D341Med (cell line): ENCODE measurements at places on chromosomes 16 and 17.

DNA sequence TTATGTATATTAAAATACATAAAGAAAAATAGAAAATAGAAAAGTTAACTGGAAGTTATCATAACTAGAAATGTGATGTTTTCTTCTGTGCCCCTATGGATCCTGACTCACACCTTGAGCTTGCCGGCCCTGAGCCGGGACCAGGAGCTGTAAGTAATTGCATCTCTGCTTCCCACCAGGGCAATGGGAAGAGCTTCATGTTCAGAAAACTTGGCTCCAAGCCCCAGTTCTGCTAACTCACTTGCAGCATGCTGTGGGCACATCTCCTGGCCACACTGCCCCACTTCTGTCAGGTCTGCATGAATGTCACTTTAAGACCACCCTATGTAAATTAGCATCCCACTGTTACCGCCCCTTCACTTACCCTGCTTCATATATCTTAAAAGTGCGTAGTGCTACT lies 37.2 kb downstream of the GNAO1 start:
- DNase-seq, result no peak

DNA sequence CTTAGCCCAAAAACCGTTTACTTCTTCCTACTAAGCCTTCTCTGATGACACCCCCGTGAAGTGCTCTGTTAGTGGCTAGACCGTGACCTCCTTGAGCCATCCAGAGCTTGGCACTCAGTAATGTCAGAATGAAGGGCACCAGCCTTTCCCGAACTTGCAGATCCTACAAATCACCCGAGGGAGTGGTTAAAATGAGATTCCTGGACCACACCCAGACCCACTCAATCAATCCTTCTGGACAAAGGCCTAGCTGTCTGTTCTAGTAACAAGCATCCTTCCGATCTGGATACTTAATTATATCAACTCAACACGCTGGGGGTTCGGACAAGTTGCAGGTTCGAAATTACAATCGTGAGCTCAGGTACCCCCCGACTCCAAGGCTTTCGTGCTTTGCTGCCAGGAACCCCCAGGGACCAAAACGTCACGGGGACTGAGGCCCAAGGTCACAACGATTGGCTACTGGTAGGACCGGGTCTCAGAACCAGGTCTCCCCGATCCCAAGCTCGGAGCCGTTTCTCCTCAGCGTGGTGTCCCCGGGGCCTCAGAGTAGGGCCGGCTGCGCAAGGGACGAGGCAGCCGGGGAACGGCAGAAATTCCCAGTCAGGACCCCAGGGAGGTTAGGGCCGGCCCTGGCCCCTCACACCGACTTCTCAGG lies 527 bp downstream of the CIAPIN1 start:
- DNase-seq, result no peak

DNA sequence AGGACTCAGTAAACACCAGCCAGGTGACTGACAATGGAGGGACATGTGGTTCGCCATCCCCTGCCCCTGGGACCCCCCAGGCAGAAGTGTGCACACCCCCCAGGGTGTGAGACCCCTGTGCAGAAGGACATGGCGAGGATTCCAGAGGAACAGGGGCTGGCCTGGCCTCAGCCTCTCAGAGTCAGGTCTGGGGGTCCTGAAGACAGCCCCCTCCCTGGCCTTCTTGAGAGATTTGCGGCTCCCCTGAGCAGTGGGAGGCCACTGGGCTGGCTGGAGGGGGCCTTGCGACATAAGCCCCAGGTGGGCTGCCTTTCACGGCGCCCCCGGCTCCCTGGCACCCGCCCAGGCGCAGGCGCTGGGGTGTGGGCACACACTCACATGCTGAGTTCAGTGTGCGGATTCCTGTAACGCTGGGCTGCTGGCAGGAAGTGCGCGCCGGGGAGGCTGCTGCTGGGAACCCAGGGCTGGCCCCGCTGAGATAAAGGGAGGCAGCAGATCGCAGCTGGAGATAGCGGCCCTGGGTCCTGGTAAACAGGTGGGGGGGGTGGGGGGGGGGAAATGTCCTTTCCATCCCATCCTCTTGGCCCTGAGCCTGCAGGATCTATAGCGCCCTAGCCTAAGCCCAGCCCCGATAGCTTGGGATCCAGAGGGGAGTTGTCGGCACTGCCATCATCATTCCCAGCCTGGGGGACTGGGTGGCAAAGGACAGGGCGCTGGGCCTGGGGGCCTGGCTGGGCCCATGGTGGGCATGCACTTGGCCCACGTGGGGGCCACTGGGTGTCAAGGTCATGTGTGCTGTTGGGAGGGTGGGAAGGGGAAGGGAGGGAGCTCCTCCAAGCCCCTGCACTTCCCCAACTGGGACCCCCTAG lies 27.1 kb downstream of the TMEM235 start:
- no peak for DNase-seq

GRCh38 chr17:75404731-75405364 lies 630 bp downstream of the GRB2 start:
- DNase-seq, result peak; percentile 69

GRCh38 chr16:83772806-83773205 lies 35.0 kb upstream of the HSBP1 start:
- no peak for DNase-seq

DNA sequence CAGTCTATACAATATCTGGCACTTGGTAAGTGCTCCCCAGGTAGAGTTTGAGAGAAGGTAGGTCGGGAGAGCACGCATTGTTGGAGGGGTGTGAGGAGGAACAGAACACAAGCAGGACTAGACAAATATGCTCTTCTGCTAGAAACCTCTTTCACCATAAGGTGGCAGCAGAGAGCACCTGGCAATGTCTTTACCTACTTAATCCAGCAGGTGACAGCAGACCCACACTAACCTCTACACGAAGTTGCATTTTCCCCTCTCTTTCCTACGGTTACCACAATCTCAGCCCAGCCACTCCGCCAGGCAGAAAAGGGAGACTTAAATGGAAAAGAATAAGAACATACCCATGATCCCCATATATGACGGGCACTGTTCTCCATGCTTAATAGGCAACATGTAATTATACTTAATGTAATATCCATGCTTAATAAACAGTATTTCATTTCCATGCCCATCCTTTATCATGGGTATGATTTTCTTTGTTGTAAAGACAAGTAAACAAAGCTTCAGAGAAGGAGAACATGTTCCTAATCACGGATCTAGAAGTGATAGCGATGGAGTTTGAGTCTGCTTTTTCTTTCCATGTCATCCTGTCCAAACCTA lies 55.1 kb upstream of the CCL2 start:
- DNase-seq, result peak; percentile 86

- peak; percentile 96 for DNase-seq
Observed at GRCh38 chr17:74842599-74843351, 16.9 kb downstream of the GRIN2C start.

DNA sequence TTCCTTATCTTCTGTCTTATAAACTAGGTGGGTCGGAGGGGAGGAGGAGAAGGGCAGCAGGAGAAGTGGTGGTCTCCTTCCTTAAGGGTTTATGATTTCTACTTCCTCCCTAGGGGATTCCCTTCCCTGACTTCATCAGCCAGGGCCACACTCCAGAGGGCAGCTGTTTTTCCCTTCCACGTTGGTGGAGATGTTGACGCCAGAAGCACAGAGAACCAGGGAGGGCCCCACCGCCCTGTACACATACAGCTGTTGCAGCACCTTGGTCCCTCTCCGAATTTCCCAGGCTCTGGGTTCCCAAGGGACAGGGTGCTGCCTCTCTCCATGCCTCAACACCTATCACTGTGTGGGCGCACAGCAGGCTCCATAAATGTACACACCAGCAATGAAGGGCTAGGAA lies 5.6 kb upstream of the SLC6A4 start:
- DNase-seq, result peak; percentile 28

DNA sequence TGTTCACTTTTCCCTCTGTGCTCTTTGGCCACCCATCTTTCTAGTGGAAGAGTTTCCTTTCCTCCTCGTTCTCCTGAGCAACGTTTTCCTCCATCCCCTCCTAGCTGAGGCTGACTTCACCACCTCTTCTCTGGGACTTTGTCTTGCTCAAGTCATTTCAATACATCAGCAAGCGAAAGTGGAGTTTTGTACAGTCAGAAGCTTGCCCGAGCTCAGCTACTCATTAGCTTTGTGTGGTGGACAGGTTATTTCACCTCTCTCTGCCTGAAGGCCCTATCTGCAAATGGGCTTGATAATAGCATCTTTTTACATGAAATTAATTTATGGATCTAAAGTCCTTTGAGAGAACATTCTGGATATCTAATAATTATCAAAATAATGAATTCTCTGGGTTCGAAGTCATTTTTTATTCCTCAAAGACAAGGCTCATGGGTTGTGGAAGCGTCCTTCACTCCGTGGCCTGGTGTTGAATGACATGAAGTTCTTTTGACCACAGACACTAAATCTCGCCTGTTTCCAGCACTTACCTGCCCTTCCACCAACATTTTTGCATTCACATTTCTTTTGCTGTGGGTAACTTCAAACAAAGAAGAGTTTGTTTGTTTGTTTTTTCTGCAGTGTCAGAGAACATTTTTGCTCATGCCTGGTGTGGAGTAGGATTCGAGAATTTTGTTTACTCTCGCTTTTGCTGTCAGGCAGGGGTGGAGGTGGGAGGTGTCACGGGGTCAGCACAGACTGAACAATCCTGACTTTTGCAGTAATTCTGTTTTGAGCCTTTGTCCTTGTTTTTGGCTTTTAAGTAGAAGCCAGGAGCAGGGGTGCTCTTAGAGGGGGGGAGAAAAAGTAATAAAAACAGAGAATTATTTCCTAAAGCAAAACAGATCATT lies 155.0 kb upstream of the CACNG5 start:
- no peak for DNase-seq

DNA sequence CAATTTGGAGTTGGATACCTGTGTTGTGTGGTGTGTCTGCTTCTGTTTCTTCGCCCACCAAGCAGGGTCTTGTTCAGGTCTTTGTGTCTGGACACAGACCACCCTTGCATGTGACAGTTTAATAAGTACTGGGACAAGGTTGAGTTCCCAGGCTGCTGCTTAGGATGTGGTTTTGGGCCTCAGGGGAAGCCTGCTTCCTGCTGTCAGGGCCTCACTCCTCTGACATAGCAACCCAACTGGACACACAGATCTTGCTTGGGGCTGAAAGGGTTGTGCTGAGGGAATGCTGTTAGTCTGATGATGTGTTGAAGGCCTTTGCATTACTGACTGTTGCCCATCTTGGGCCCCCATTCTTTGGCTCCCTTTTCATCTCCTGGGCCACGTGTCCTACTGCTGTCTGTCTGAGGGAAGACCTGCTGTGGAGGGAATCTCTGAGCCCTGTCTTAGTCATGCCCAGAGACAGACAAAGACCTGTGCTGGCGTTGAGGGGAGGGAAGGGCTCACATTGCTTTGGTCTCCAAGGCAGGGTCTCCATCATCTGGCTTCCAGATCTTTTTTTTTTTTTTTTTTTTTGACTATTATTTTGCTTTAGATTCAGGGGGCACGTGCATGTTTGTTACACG lies 4.7 kb upstream of the TGFB1I1 start:
- DNase-seq, result no peak

DNA sequence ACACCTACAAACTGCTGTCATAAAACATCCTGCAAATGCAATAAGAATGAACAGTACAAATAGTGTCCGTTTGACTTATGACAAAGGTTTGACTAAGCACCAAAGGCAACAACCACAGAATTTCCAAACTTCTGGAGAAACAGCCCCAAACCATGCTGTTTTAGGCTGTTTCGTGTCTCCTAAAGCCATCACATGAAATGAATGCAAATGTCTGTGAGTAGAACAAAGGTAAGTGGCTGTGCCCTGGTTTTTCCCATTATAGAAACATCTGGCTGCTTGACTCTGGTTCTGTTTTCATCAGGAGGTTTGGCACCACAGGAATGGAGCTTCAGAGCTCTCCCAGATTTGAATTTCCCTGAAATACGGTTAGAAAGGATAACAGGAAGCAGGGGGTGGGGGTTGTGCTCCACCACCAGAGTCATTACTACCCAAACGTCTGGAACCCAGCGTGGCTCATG lies 4.6 kb upstream of the EMP2 start:
- DNase-seq, result no peak

DNA sequence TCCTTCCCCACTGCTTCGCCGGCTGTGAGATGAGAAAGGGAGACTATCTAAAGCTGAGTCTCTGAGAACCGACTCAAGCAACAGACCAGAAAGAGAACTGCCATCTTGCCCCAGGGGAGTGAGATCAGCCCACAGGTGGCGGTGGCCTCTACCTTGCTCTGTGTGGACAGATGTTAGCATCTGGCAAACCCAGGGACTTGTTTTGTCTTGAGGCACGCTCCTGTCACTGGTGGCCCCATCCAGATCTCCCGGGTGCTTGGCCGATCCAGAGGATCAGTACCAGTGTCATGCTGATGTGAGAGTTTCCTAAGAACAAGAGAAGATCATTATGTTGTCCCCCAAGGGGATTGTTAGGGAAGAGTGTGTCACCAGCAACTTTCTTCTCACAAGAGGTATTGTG lies 101.4 kb downstream of the CACNG3 start:
- no peak for DNase-seq

- no peak for DNase-seq
Observed at GRCh38 chr17:17582372-17582771, 9.1 kb downstream of the PEMT start.

DNA sequence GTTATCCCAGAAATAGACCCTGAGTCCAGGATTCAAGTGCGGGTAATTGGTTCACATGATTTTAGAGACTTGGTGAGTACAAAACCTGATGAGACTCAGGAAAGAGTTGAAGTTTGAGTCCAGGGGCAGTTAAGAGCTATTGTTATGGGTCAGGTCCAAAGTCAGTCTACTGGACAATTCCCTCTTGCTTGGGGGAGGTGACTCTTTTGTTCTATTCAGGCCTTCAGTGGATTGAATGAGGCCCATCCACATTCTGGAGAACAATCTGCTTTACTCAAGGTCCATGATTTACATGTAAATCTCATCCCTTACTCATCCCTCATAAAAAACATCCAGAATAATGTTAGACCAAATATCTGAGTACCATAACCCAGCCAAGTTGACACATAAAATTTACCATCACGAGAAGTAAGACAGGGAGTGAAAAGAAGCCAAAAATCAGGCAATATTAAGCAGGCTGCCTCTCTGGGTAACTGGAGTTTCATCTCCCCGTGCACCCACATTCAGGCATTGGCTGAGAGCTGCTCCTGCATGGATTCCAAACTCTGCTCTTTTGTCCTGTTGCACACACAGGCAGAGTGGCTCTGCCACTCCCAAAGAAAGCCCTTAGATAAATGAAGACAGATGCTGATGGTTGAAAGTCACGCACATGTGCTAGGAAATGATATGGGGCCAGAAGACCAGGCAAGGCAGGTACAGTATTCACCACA lies 156.0 kb upstream of the SALL1 start:
- DNase-seq, result no peak

DNA sequence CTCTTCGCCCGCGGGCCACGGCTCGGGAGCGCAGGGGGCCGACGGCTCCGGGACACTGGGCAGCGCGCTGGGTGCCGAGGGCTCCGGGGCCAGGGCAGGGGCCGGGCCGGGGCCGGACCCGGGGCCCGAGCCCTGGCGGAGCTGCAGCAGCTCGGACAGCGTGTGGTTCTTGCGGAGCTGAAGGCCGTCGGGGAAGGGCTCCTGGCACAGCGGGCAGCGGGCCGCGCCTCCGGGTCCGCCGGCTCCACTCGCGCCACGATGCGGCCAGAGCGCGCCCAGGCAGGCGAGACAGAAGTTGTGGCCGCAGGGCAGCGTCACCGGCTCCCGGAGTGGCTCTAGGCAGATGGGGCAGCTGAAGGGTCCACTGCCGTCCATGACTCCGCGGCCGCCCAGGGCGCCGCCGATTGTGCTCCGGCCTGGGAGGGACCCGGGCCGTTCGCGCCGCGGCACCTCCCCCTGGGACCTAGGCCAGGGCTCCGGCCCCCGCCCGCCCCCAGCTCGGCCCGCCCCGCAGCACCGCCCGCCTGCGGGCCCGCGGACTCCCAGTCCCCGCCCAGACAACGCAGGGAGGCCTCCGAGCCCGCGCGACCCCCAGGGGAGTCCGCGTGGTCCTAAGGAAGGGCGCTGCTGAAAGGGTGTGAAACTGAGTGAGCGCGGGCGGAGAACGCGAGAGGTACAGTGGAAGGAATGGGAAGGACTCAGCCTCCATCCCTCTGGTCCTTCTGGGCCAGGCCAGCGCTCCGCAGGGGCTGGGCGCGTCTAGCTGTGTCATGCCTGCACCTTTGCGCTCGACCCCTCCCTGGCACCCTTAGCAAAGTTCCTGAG lies at the start of gene TRIM47:
TSS of gene TRIM47 (minus strand) at position 408 of the 825 bp plus-strand sequence. CDS start at position 375, 33 bp downstream.
- DNase-seq, result peak; percentile 74
